ENCODE measurements at places on chromosomes 11 and 22. TPM values are rescaled to one million over a fixed set of nuclear protein-coding genes. Genes with fewer than 3 reads are reported as not detected.

- no peak for DNase-seq
Observed at GRCh38 chr11:94402355-94402754, 1.1 kb upstream of the GPR83 start.

- no peak for DNase-seq
Observed at GRCh38 chr11:69007975-69008381, 5.1 kb downstream of the MRGPRF start.

DNA sequence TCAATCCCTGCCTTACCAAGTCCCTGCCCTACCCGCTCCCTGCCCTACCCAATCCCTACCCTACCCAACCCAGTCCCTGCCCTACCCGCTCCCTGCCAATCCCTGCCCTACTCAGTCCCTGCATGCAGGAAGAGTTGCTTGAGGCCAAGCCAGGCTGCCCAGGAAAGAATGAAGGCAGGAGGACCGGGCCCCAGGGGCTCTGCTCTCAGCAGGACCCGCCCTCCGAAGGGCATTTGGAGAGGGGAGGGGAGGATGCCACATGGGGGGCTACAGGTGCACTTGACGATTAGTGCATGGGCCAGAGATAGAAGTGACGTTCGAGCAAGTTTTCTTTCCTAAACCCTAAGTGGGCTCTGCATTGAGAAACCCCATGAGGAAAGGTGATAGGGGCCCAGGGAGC, 581.2 kb downstream of the TBC1D22A start:
- DNase-seq: no peak

- no peak for DNase-seq
Observed at GRCh38 chr11:65488273-65489034, 10.4 kb upstream of the MALAT1 start.

GRCh38 chr11:46972343-46972742, 35.8 kb downstream of the CSTPP1 start:
- DNase-seq: no peak

GRCh38 chr11:32188785-32189184, 97.9 kb downstream of the RCN1 start:
- DNase-seq: no peak

DNA sequence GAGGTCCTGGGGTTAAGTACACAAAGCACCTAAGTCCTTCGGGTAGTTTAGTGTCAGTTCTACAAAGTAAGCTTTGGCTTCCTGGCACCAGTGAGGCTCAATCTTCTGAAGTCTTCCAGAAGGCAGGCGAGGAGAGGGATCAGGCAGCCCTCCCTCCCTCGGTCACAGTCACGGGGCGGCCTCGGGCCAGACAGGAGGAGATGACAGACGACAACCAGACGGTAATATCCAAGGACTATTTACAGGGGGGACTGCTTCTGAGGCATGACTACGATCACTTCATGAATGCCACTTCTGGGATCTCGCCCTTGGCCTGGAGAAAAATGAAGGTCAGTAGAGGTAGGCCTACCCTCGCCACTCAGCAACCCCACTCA, 383 bp upstream of the TMEM223 start:
- no peak for DNase-seq

- DNase-seq: peak; percentile 22
Observed at GRCh38 chr11:112961146-112961668, at the start of gene NCAM1. Gene NCAM1 (plus strand): TSS chr11:112961420.

DNA sequence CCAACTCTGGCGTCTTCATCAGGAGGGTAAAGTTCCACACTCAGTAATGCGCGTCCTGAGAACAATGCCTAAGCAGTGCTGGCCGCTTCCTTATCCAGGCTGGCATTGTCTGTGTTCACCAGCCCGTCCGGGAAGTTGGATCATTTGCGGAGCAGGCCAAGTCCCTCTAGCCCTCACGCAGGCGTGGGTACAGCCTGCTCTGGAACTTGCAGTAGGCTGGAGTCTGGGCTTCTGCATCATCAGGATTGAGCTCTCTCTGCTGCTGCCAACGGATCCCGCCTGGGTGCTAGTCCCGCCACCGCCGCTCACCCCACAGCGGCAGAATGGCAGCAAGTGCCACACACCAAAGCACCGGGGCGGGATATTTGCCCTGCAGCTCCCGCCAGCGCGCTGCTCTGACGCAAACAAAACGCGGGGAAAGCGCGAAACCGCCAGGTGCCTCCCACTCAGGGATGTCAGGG, 29.0 kb downstream of the GLYATL1 start:
- no peak for DNase-seq

DNA sequence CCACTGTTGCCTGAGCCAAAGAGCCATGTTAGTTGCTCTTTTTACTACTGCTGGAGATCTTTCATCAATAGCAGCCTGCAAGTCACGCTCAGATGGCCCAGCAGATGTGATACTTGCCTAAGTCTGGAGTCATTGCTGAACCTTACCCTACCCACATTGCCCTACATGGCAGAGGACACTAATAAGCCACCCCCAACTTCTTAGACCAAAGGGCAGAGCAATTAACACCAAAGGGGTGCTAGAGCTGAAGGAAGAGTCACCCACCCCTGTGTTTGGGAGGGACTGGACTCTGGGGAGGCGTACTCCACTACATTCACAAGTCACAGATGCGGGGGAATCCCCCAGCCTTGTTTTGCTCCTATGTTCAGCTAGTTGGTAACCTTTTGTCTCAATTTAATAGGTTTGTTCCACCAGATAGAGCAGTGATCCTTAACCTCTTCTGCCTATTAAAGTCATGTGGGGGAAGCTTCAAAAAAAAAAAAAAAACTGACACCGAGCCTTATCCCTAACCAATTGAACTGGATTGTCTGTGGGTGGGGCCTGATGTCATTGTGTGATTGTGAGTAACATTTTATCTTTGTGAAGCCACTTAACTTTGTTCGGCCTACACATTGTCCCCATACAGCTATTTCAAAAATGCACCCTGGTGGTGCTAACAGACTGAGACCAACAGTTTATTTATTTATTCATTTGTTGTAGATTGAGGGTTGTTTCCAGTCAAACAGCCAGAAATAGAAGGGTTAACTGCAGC, 13.1 kb downstream of the ADM start:
- DNase-seq: no peak

DNA sequence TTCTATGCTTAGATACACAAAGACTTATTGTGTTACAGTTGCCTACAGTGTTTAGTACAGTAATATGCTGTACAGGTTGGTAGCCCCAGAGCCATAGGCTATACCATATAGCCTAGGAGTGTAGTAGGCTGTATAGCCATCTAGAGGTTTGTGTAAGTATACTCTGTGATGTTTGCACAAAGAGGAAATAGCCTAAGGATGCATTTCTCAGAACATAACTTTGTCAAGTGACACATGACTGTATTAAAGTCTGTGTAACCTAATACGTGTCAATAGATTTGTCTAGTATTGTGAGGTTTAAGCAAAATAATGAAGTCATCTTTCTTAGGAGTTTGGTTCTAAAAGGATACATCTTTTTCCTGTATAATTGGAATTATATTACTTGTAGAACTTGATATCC, 5.5 kb downstream of the ZC3H12C start:
- DNase-seq: peak; percentile 31

DNA sequence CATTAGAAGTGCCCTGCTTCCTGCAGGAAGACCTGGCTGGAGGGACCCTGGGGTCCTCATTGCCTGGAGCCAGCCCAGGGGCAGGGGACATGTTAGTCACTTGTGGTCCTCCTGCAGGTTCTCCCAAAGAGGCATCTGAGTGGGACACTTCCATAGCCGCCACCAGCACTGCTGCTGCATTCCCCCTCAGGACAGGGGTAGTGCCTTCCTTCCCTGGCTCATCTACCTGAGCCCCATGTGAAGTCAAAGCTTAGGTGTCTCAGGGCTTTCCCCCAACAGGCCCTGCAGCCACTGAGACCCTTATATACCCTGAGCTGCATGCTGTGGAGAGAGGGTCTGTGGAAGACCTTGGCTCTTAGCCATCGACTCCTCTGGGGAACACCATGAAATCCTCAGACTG, 45.0 kb upstream of the VPREB1 start:
- no peak for DNase-seq

DNA sequence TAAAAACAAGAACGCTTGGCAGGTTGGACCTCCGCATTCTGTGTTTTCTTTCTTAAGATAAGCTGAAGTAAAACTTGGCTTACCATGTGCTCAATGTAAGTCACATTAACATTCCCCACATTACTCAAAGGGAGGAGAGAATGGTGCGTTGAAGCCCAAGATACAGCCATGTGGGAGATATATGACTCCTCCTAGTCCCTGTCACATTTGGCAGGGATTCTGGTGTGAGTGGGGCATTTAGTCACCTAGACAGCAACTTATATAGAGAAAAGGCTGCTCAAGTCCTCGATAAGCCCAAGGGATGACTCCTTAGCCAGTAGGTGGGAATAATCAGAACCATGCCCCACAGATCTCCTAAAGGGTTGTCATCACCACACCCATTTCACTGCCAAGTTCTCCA, 4.6 kb downstream of the PRSS23 start:
- DNase-seq: no peak

DNA sequence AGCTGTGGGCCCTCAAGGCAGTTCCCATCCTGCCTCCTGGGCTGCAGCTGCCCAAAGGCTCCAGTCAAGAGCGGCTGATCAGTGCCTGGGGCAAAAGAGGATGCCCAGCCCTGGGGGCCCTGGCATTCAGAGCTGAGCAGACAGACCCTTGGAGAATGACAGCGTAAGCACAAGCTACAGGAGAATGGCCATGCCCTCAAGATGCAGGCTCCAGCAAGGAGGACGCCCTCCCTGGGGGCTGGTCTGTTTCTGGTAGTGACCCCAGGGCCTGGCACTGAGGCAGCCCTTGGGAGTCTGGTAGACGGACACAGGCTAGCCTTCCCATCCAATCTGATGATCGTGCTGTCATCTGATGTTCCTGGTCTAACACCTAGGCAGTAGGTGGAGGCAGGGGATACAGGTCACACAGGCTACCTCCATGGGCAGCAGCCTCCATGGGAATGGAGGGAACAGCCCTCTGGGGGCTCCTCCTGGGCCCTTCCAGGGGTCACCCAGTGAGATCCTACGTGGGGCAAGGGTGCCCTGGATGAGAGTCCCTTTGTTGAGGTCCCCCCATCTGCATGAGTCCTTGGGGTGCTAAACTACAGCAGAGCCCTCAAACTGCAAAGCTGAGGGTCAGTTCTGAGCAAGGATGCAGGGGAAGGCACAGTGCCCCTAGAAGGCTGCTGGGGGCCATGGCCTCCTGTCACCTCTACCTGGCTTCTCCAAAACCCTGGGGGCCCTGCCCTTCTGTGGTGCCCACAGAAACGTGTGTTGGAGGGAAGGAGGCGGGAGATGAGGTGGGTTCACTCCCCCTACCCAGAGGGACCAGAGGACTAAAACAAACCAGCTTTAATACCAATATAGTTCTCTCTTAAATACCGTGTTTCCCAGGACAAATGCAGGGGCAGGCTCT, 10.2 kb upstream of the SF1 start:
- DNase-seq: no peak

- no peak for DNase-seq
Observed at GRCh38 chr11:76314741-76315090, 66.2 kb downstream of the THAP12 start.

DNA sequence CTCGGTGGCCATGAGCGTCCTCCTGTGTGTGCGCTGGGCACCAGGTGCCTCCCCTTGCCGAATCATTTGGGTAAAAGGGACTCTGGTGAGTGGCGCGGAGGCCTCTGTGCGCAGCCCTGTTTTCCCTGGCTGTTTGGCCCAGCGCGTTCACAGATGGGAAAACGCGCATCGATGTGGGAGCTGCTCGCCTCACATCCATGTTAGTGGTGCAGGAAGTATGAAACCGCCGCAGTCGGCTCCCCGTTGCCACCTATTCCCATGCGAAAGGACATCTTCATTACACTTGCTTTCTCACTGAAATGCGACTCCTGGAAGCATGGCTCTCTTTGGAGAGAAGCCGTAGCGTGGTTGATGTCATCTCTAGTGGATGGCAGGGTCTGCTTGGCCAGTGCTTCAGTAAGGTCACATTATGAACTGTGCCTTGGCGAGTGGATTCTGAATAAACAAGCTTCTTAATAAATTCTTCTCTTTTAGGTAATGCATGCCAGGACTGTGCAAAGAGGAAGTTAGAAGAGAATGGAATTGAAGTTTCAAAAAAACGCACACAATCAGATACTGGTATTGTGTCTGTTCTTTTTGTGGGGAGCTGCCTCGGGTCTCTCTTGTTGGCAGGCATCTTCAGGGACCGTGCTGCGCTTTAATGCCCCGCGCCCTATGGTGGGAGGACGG, 26.3 kb downstream of the FAM118A start:
- no peak for DNase-seq

GRCh38 chr11:122663764-122664163, 8.2 kb downstream of the UBASH3B start:
- DNase-seq: no peak

DNA sequence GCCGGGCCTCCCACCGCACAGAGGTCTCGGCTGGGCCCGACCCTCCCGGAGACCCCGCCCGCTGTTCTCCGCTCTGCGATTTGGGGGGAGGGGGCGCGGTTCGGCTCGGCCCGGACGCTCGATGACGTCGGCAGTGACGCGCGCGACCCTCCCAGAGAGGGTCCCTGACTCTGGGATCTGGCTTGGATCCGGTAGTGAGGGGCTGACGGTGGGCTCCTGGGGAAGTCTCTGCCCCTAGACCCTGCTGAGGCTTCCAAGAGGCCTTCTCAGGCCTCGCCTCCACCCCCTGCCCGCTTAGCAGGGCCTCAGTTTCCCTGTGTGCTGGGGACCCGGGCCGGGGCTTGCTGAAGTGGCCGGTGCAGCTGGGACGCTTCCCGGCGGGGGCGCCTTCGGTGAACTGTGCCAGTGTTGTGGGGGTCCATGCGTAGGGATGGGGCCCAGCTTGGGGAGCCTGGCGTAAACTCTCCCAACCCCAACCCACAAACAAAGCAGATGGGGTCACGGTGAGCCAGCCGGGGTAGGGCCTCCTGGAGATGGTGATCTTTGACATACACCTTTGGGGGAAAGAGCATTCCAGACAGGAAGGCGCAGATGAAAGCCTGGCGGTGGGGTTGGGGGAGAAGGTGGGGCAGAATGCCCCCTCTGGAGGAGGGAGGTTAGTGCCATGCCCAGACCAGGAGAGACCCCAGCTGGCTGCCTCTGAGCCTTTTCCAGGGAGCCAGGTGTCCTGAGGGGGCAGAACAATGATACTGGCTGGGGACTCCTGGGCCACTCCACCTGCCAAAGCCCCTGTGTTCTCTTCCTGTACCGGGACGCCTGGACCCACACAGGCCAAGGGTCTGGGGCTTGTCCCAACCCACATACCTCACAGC, 1.0 kb downstream of the B4GALNT4 start:
- DNase-seq: no peak

DNA sequence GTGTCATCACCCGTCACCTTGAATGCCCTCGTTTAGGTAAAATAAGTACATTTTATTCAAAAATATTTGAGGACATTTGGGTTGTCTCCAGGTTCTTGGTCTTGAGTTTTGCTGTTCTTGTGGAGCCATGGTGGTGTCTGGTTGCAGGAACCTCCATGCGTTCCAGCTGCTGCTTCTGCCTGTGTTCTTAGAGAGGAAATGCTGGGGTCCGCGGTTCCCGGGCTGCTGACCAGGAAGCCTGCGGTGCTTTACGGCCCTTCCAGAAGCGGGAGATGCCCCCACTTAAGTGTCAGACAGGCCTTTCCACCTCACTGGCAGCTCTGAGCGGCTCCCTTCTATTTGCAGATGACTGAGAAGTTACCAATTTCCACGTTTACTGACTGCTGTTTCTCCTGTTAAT, 66.8 kb downstream of the LRP5 start:
- no peak for DNase-seq

- DNase-seq: no peak
Observed at GRCh38 chr11:119218141-119218878, 12.2 kb downstream of the CBL start.

Gene OR52A1
- polyA plus RNA-seq: not detected

Gene TCF20
- 2.1 TPM for polyA plus RNA-seq

Gene LSP1
- polyA plus RNA-seq: 381 TPM

Gene IL10RA
- 608 TPM for polyA plus RNA-seq

Gene BAIAP2L2
- polyA plus RNA-seq: not detected

Gene MOGAT2
- not detected for polyA plus RNA-seq

Gene C11orf42
- not detected for polyA plus RNA-seq

Gene HEPN1
- polyA plus RNA-seq: not detected

Gene GLB1L3
- 2.1 TPM for polyA plus RNA-seq

Gene OR6T1
- polyA plus RNA-seq: not detected

Gene TMEM126A
- 71.0 TPM for polyA plus RNA-seq
